ENCODE measurements at places on chromosomes 7 and 10.

- no peak for DNase-seq
Measured at GRCh38 chr7:22872096-22872807, 49.6 kb upstream of the TOMM7 start.

- peak; percentile 11 for DNase-seq
Measured at GRCh38 chr7:157139810-157140510, 1.2 kb downstream of the UBE3C start.

GRCh38 chr10:45354261-45354660, 19.8 kb upstream of the ALOX5 start:
- no peak for DNase-seq

- peak; percentile 76 for DNase-seq
Measured at GRCh38 chr10:78059906-78060702, 26.4 kb downstream of the RPS24 start.

DNA sequence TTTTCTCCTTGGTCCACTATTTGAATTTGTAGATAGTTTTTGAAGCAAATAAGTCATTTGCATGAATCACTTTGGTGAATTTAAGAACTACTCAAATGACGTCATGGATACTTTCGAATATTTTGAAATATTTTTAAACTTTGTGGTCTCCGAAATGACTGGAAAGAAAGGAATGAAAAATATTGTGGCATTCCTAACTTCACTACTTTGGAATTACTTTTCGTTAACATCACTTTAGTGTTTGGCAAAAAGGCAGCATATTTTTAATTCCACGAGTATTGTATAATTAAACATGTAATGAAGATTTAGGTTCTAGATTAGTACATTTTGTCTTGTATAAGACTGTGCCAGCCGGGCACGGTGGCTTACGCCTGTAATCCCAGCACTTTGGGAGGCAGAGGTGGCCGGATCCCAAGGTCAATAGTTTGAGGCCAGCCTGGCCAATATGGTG, 35.3 kb upstream of the ZRANB1 start:
- DNase-seq: no peak

- no peak for DNase-seq
Measured at GRCh38 chr7:91327346-91327745, 63.1 kb downstream of the FZD1 start.

DNA sequence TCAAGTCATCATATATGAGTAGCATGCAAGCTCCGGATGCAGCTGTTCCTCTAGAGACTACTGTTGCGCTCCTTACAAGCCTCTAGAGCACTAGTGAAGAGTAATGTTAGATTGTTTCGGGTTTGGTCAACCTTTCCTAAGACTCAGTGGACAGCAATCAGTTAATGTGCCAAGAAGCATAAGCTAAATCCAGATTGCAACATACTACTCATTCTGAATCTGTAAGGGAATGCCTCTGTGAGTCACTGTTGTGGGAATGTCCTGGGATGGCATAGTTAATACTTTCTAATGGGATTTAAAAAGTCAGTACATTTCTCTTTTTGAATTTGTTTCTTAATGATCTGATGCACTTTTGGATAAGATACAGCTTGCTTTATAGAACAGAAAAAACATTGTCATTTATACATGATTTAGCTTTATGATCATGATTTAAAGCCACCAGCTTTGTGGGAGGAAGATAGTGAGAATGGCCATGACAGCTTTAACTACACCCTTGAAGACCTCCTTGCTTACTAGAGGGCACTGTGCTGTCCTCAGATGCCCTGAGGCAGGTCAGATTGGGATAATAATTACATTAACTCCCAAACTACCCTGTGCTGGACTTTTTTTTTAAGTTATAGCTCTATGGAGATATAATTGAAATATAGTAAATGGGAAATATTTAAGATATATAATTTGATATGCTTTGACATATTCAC, 138.4 kb downstream of the SDK1 start:
- no peak for DNase-seq

DNA sequence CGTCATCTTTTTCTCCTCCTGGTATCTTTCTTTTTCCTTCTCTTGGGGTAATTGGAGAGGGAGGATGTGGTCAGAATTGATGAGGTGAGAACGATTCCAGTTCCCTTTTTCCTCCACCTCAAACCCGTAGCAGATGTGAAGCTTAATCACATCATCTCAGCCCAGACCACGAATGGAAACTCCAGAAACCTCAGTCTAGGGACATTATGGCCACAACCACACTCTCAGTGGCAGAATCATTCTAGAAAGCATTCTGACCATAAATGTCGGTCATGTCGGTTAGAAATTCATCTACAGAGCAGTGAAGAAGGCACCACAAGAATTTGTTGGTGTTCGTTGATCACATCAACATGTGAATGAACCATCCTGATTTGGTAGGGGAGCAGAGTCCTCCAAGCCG, 78.7 kb downstream of the GATA3 start:
- DNase-seq: no peak

DNA sequence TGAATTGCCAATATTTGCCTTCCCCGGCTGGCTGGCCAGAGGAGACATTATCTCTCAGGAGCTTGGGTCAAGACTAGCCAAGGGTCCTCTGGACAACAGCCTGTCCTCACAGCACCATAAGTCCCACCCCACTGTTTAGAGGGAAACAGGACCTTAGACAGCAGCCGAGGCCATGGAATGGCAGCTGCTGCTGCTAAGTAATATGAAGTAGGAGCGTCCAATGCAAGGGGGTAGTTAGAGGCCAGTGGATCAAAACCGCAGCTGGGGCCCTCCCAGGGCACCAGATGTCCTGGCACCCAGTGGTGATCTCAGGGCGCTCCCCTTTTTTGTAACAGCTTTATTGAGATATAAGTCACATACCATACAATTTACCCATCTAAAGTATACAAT, 12.9 kb upstream of the KCP start:
- DNase-seq: no peak

DNA sequence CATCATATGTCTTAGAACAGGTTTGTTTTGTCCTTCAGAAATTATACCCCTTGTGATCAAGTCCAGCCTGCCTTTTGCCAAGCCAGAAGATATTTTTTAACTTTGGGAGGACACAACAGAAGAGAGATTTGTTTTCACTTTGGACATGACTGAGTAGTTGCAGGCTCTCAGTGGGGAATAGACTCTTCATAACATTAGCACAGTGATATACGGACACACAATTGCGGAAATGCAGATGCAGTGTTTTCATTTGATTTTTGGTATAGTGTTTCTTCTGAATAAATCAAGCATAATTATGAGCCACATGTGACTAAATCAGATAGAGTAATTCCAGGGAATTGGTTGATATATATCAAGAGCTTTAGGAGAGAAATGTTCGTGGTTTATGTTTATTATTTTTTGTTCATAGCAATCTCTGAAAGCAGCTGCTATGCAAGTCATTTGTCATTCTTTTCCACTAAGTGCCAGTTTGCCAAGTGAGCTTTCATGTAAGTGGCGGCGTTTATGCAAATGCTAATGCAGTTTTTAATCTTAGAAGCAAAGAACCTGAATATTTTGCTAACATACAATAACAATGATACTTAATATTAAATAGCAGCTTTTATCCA, 69.6 kb upstream of the HDAC9 start:
- no peak for DNase-seq

DNA sequence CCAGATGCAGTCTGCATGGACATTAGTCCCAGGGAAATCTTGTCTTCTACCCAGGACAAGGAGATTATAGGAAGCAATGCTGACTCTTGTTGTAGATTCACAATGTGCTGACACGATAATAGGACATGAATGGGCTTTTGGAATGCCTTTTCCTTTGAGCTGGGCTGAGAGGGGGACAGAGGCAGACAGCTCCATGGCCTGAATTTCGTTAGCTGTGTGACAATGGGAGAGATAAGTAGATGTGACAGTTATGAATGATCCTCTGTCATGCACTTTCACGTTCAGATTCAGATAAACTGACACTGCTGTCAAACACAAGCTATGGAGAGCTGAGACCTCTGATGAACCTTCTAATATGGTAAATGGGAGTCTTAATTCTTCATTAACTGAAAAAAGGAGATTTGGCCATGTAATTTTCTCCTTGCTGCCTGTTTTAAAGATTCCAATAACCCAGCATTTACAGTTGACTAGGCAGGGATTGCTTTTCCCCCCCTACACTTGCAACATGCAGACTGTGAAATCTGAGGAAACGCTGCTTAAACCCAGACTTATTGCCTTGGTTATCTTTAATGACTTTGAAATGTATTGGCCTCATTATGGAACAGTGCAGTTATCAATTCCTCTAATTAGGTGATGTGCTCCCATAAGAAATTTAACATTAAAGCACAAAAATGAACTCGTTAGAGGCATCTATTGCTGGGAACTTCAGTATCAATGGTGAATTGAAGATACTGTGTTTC, 669.3 kb downstream of the AUTS2 start:
- DNase-seq: no peak

- DNase-seq: no peak
Measured at GRCh38 chr7:146960773-146961391, 844.3 kb downstream of the CNTNAP2 start.

- DNase-seq: no peak
Measured at GRCh38 chr7:6653071-6654003, 16.2 kb downstream of the ZNF316 start.

- DNase-seq: no peak
Measured at GRCh38 chr7:17651863-17652385, 288.4 kb downstream of the SNX13 start.

DNA sequence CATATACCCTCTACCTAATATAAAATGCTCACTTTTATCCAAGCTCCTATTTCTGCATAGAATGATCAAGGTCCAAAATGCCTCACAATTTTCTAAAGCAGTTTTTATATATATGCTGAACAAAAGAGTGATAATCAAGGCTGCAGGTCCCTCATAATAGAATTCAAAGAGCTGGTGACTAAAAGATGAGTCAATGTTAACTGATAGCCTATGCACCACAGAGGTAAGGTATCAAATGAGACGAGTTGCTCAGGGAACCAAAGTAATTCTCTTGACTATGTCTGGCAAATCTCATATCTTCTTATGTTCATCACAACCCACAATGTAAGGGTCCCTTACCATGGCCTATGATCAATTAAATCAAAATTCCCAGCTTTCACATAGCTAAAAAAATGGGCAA, 15.2 kb downstream of the PDZD8 start:
- no peak for DNase-seq

DNA sequence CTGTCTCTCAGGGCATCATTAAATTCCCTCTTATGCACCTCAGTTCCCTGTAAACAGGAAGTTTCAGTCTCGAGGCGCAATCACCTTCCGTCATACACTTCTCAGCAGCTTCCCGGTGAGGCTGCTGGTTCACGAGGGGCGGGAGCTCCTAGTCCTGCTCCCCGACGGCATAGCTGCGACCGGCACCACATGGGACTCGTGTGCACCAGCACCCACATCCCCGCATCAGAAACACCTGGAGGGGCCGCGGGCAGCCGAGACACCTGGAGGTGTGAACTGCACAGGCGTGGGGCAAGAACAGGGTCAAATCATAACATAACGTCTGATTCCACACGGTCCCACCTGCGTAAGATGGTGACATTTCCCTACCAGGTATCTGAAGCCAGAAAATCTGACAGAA, 52.7 kb downstream of the DIP2C start:
- DNase-seq: no peak

- no peak for DNase-seq
Measured at GRCh38 chr10:131898713-131899112, 2.1 kb upstream of the PPP2R2D start.

DNA sequence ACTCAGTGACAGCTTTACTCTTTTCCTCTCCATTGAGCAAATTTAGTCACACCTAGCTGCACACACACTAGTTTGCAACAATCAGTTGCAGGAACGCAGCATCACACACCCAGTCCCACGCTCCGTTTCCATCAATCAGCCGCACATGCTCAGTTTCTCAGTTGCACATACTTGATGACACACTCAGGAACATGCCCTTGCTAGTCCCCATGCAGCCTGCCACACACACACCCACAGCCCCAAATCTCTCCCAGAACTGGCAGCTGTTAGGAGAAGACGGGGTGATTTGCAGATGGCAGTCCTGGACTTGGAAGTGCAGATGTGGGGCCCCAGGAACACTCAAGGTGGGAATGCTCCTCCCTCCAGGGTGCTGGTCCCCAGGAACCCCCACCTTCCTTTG, 7.7 kb downstream of the LBX1 start:
- no peak for DNase-seq

GRCh38 chr7:86904949-86905834, 154.3 kb downstream of the ELAPOR2 start:
- DNase-seq: peak; percentile 25

- DNase-seq: no peak
Measured at GRCh38 chr10:1374511-1375345, 318.5 kb downstream of the WDR37 start.
